NCI-H1048 (cell line): ENCODE measurements at places on chromosomes 7 and 10.

DNA sequence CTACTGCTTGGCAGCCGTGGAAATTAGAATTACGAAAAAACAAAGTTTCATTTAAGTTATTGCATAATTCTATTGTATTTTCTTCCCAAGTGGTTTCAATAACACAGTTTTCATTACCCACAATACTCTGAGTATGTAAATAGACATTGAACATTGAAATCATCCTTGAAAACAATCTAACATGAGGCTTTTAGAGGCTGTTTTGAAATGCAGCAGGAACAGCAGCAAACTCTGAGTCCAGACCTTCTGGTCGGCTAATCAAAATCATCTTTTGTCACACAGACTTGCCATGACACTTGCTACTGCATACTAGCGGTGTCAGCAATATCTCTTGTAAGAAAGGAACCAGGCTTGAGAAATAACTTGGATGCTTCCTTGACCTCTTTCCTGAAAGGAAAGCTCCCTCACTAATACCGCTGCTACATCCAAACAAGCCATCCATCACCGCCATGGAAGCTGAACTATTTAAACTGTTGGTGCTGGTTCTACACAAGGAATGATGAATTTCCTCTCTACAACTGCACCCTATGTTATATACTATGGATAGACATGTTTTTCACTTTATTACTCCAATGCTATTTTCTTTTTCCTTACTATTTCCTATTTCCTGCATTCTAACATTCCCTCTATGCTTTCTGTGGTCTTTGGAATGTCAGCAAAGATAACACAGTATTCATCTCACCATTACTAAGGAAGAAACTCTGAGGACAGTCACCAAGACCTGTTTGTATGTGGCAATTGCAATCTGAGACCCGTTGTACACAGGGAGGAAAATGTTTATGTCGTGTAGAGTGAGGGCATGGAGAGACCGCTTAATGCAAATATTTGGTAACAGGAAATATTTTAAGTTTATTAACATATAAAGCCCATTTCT lies 130.8 kb downstream of the ITGA8 start:
- no peak for DNase-seq

- DNase-seq: no peak
Observed at GRCh38 chr7:54722502-54722901, 36.5 kb downstream of the SEC61G start.

DNA sequence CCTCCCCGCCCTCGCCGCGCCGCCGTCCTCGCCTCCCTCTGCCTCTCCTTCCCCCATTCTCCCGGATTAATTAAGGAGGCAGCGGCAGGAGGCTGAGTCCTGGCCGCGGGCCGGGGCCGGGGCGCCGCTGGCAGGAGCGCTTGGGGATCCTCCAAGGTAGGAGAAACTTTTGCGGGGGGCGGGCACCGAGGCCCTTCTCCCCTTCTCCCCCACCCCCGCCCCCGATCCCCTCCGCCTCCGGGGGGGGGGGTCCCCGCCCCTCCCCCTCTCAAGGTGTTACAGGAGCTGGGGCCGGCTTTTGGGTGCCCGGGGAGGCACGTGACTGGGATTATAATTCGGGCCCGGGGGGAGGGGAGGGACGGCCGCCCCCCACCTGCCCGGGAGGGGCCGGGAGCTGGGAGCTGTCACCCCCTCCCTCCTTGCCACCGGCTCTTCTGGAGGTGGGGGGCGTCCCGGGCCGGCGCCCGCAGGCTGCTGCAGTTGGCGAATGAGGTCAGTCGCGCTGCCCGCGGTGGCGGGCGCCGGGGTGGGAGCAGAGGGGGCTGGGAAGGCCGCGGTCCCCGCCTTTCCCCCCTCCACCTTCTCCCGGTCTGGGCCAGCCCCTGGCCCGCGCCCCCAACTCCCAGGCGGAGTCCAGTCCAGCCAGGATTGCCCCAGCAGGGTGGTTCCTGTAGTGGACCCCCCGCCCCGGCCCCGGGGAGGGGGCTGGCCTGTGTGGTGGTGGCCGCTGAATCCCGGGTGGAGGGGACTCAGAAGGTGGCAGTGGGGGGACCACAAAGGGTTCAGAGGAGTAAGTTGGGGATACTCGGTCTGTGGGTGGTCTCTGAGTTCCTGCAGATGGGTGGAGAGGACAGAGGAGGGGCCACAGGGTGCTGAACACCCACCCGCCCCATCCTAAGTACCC lies 567 bp downstream of the GTF2IRD1 start:
- DNase-seq: no peak

- no peak for DNase-seq
Observed at GRCh38 chr7:49644396-49645166, 128.9 kb upstream of the VWC2 start.

DNA sequence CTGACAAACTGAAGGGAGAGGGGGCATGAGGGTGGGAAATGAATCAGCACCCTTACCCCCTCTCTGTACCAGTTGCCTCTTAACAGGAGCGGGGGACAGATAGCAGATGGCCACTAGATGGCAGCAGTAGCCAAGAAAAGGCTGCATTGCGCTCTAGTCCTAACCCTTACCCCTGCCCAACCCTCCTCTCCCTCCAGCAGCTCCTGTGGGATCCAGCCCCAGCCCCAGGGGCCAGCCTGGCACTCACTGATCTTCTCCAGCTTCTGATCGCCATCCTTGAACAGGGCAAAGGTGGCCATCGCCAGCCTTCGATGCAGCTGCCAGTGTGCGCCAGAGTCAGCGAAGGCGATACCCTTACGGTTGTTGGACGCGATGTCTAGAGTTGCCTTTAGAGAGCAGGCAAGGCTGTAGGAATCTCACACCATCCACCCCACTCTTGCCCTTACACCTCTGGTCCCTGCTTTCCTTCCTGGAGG lies 2.2 kb downstream of the CYP17A1 start:
- DNase-seq: peak; percentile 52

DNA sequence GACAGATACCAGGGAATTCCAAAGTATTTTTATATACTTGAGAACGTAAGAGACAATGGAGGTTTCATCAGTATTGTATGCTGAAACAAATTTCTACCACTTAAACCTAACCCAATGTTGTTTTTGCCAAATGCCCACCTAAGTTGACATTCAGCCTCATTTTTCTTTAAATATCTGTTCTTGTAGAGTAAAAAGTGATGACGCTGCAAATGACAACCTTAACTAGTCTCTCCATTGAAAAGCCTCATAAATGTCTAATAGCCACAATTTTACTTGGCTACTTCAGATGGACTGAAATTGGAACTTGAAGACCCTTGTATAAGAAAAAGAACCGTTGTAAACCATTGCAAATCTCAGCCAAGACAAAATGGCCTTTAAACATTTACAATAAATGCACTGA lies 176.9 kb downstream of the CRPPA start:
- DNase-seq: no peak

DNA sequence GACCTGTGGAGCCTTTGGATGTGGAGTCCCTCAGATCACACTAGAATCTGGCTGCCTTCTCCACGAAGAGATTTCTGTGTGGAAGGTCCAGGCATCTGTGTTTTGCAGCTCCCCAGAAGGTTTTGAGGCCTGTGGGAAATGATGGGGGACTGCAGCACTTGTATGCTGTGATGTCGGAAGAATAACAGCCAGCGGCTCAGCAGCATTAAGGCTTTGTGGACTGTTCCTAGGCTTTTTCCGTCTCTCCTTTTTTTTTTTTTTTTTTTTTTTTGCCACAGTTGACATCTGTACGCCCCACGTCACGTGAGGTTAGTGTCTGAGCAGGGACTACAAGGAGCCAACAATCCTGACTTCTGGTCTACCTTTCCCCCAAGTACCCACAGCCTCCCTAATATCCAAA lies 181.3 kb downstream of the PFKFB3 start:
- no peak for DNase-seq

DNA sequence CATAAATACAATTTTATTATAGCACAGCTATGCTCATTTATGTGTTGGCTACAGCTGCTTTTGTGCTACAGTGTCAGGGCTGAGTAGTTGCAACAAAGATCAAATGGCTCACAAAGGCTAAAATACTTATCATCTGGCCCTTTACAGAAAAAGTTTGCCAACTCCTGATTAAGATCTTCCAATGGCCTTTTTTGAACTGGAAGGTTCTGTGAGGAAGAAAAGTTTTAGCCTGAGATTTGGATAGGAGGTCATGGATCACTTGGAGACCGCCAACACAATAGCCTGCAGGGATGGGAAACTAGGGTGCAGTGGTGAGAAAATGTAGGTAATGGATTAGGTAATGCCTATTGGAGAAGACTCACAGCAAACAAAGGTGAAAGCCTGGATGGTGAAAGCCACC lies 169.8 kb downstream of the NOC3L start:
- DNase-seq: no peak

- no peak for DNase-seq
Observed at GRCh38 chr10:57993302-57993701, 274.4 kb downstream of the IPMK start.

- DNase-seq: no peak
Observed at GRCh38 chr10:93707623-93708022, 5.2 kb upstream of the FRA10AC1 start.

DNA sequence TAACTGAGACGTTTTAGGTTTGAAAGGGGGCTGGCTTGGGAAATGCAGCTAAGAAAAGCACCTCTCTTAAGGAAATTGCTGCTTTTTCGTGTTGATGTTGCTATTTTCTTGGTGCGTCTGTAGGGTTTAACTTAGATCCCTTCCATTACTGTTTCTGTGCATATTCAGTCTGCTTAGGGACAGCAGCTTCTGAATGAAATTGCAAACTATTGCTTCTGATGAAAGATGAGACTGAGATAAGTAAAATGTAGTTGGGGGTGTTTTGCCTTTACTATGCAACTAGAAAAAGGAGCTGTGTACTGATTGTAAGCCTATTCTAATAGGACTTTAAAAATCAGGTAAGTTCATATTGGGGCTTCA lies 772 bp downstream of the HDAC9 start:
- no peak for DNase-seq

DNA sequence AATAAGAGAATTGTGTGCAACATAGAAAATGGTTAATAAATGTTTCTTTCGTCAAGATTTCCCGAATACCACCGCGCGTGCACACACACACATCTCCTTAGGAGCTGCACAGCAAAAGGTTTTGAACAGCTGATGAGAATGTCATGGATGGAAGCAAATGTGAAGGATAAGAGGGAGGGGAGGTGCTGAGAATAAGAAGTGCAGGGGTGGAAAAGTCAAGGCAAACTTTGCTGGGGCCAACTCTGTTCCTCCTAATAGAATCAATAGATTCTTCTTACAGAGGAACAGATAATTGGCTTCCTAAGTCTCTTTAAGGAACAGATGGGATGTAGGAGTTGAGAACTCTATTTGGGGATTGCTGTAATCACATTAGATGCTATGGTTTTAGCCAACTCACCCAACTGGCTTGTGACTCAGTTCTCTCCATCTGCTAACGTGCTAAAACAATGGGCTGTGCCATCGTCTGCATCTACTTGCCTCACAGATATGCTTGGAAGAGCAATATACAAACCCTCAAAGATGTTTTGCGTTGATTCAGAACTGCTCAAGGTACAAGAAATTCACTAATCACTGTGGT lies 408.2 kb upstream of the CELF2 start:
- no peak for DNase-seq

DNA sequence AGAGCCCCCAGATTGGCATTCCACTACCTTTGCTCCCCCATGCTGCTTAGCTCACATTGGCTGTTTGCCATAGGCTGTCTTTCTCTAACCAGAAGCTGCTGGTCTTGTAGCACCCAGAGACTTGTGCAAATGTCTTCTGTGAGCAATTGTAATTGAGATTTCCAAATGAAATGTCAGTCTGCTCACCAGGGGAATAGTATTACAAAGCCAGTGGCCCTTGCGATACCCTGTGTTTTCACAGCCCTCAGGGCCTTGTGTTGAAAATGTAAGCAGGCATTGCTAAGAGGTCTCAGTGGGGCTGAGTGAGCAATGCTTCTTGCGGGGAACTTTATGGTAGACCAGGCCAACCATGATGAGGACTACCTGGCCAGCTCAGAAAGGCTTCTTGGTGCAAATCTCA lies 746.5 kb downstream of the LRMDA start:
- DNase-seq: no peak

- DNase-seq: no peak
Observed at GRCh38 chr10:79084012-79084971, 15.5 kb downstream of the ZMIZ1 start.

- DNase-seq: no peak
Observed at GRCh38 chr7:99030457-99030856, 113.5 kb downstream of the SMURF1 start.

DNA sequence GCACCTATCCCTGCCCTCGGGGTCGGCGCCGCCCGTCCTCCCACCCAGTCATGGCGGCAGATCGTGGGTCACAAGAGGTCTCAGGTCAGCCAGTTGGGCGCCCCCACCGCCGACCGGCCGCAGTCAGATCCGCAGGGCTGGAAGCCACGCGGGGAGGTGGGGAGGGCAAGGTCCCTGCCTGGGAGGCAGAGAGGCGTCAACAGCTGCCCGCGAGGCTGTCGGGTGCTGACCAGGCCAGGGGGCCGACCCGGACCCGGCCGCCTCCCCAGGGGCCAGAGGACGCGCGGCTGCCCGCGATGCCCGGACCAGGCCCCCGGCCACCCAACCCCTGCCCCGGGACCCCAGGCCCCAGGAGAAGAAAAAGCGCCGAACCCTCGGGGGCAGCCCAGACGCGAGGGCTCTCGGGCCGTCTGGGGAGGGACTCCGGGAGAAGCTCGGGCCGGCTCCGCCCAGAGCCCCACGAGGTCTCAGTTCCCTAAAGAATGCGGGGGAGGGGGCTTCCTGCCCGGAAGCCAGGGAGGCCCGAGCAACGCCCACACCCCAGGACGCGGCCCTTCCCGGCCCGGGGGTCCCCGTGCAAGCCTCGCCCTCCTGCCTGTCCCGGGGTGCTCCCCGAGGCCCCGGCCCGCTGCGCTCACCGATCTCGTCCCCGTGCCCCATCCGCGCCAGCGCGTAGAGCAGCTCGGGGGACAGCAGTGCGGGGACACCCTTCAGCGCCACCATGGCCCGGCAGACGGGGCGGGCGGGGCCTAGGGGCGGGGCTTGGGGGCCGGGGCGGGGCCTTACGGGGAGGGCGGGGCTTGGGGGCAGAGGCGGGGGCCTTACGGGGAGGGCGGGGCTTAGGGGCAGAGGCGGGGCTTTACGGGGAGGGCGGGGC lies at the start of gene FUOM:
Gene FUOM (minus strand): TSS at position 735 of the 877 bp plus-strand sequence. CDS start 12 bp downstream, at position 723.
- no peak for DNase-seq

- DNase-seq: no peak
Observed at GRCh38 chr7:411677-412312, 107.9 kb downstream of the PDGFA start.
